Kidney epithelial cell (primary cell): ENCODE measurements at places on chromosomes 2 and 18.

- DNase-seq: no peak
These were observed 53.0 kb upstream of the FOSL2 start for GRCh38 chr2:28339516-28340175.

GRCh38 chr2:129877289-129877741 is 102.2 kb upstream of the RAB6C start:
- DNase-seq: peak; percentile 44

GRCh38 chr18:61949946-61950345 is 57.1 kb upstream of the RNF152 start:
- no peak for DNase-seq

DNA sequence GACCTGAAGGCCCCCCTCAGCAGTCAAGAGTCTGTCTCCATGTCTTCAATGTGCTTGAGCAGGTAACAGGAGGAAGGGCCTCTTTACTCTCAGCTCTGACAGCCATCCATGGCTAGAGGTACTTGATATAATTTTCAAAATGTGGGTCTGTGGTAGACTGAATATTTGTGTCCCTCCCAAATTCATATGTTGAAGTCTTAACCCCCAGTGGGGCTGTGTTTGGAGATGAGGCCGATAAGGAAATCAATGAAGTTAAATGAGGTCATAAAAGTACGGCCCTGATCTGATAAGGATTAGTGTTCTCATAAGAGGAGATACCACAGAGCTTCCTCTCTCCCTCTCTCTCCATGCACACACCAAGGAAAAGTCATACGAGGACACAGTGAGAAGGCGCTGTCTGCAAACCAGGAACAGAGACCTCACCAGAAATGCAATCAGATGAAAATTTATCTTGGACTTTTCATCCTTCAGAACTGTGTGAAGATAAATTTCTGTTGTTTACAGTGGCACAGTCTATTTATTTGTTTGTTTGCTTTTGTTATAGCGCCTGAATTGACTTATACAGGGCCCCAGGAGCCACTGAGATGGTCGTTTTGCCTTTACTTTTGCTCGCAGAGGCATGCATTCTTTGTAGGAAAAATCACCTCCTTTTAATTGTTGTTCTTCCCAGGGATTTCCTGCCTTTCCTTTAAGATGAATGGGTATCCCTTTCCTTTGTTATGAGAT is 274.8 kb upstream of the TRIB2 start:
- DNase-seq: no peak

DNA sequence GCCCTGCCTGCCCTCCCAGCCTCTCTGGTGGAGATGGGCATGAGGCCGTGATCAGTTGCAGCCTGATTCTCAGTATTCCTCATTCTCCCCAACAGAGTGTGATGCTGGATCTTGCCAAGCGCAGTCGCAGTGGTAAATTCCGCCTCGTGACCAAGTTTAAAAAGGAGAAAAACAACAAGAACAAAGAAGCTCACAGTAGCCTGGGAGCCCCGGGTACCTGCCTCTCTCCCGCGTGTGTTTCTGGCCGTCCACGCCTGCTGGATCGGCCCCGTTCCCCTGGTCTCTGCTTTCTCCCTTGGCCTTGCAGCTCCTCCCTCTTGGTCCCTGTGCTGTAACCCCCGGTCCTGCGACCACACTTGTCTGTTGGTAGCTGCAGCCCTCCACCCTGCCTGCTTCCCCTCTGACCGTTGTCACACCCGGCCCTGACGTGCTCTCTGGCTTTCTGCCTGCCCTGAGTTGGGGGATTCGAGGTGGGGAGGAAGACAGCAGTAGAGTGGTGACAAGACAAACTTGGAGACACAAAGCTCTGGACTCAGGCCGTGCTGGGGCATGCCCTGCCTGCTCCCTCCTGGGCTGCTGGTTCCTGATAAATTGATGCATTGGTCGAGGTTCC is 99.5 kb downstream of the USP40 start:
- no peak for DNase-seq
